ENCODE measurements at places on chromosomes 5 and 9. TPM values are rescaled to one million over a fixed set of nuclear protein-coding genes. Genes with fewer than 3 reads are reported as not detected.

The ASTN2 gene
- 2.5 TPM for total RNA-seq

GRCh38 chr9:7273575-7273974 is 515.8 kb downstream of the KDM4C start:
- peaks cover 27% of the 10 kb centered on the region for H3K27me3 ChIP-seq
- H3K4me1 ChIP-seq = no peaks in the 10 kb centered on the region
- H3K4me3 ChIP-seq = no peak overlapping the region
- no peak for DNase-seq

DNA sequence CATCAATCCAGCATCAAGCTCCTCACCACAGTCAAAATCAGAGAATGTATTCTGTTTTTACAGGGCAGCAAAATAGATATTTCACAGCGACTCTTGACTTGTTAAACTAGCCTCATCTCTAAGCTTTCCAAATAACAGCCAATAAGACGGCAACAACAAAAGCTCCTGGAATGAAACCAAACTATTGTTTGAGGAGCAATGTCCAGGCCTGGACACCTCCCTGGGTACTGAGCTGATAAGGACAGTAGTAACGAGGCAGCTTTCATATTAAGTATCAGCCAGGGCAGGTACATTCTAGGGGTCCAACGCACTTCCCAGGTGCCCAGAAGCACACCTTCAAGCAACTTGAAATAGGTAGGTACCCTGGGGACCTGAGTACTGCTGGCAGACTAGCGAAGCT is 260.3 kb downstream of the ENC1 start:
- DNase-seq = no peak
- no peaks in the 10 kb centered on the region for H3K4me1 ChIP-seq
- no peaks in the 10 kb centered on the region for H3K36me3 ChIP-seq
- peaks cover 31% of the 10 kb centered on the region for H3K27me3 ChIP-seq
- H3K4me3 ChIP-seq = no peak overlapping the region

- H3K27me3 ChIP-seq = no peaks in the 10 kb centered on the region
- DNase-seq = no peak
- H3K4me3 ChIP-seq = no peak overlapping the region
- peaks cover 15% of the 10 kb centered on the region for H3K4me1 ChIP-seq
These were observed 58.6 kb downstream of the THBS4 start for GRCh38 chr5:80093796-80094195.

The POLR3G gene
- total RNA-seq = 2.8 TPM

The C5orf58 gene
- total RNA-seq = not detected

DNA sequence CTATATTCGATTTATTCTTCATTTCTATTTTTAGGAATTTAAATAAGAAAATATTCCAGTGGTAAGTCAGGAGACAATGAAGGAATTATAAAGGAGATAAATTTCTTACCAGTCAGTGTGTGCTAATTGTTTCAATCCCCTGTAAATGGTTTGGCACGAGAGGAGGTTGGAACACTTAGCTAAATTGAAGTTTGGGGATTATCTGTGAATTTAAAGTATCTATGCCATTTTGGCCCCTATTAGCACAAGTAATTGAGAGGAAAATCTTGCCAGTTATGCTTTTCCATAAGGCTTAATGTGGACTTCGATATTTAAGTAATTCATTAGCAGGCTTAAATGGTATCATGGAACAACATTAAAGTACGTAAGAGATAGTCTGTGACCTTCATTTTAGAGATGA is 860.8 kb downstream of the PTPRD start:
- H3K4me1 ChIP-seq = no peaks in the 10 kb centered on the region
- H3K27me3 ChIP-seq = no peaks in the 10 kb centered on the region
- no peak for DNase-seq
- H3K27ac ChIP-seq = no peak overlapping the region
- no peaks in the 10 kb centered on the region for H3K36me3 ChIP-seq
- no peak overlapping the region for H3K4me3 ChIP-seq

GRCh38 chr9:137429974-137430722 is 7.0 kb downstream of the NOXA1 start:
- no peak for DNase-seq
- no peak overlapping the region for H3K27ac ChIP-seq
- H3K36me3 ChIP-seq = no peaks in the 10 kb centered on the region
- H3K4me3 ChIP-seq = no peak overlapping the region
- H3K27me3 ChIP-seq = no peaks in the 10 kb centered on the region

- no peaks in the 10 kb centered on the region for H3K27me3 ChIP-seq
- DNase-seq = no peak
- no peaks in the 10 kb centered on the region for H3K4me1 ChIP-seq
These were observed 179.0 kb downstream of the TAF11L14 start for GRCh38 chr5:17813214-17813613.

Data from activated CD4-positive, alpha-beta memory T cell treated with anti-CD3 and anti-CD28 coated beads, Interleukin-2, amount 10 ng/mL, durations not matched to agents 7 days and 5 days (primary cell).